Inflammatory macrophage treated with lipopolysaccharide for 1 hour (primary cell): ENCODE measurements at places on chromosomes 5 and 9.

GRCh38 chr9:118028225-118028624 lies 324.0 kb downstream of the TLR4 start:
- no peak for DNase-seq

GRCh38 chr5:58961631-58962280 lies 378.9 kb downstream of the RAB3C start:
- DNase-seq, result no peak

- no peak for DNase-seq
Observed at GRCh38 chr9:116212986-116213692, 59.5 kb downstream of the PAPPA start.

- no peak for DNase-seq
Observed at GRCh38 chr5:80662108-80662507, 7.3 kb upstream of the DHFR start.

- no peak for DNase-seq
Observed at GRCh38 chr5:154997746-154998145, 15.8 kb upstream of the KIF4B start.

- no peak for DNase-seq
Observed at GRCh38 chr9:692636-693129, 148.8 kb upstream of the DMRT1 start.

DNA sequence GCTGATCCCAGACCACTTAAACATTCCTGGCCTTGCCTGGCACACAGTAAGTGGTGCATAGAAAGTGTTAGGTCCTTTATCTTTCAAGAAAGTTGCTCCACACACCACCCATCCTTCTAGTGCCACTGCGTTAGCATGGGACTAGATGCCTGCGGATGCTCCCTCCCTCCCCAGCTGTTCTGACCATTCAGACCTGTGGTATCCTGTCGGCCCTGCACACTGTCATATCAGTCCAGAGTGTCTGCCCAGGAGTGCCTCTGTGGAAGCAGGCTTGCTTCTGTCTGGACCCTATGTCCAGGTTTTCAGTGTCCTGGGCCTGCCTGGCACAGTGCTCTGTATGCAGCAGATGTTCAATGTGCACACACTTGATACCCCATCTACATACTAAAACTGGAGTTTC lies 38.3 kb upstream of the SMU1 start:
- DNase-seq, result no peak

DNA sequence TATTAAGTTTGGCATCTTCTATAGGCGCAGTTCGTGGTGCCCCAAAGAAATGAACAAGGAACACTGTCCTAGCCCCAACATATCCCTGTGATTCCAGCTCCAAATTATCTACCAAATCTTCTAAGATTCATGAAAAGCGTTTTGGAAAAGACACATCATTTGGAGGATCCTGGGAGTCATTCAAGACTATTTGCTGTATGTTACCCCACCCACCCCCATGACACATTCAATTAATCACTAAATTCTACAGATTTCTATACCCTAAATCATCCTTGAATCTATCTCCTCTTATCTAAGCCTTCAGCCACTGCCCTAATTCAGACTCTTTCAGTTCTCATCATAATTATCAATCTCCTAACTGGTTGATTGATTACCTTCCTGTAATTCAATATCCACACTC lies 5.5 kb upstream of the RUSC2 start:
- no peak for DNase-seq

DNA sequence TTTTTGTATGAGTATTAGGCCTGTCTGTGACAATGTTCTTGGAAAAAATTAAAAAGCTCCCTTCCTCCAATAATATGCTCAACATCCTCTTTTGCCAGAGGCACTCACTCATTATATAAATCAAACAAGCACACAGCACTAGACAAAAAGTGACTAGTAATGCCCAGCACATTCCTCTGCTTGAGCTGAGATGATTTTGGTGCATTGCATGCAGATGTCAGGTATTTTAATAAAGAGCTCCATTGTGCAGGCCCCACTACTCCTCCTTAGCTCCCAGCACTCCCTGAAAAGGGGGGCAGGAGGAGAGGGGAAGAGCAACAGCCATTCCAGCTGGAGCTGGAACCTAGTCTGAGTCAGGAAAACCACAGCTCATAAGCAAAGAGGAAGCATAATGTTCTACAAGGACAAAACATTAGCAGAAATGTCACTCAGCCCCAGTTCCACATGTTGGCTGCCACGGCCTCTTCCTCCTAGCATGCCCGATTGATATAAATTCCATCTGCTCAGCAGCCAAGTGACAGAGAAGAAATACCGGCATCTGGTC lies 348.5 kb downstream of the BNC2 start:
- DNase-seq, result peak; percentile 29
